NCI-H1048 (cell line): ENCODE measurements at places on chromosomes 7 and 10.

GRCh38 chr10:47299611-47300428, at the start of gene GDF10:
Gene GDF10 (plus strand): TSS chr10:47300197. CDS start chr10:47300652, 455 bp downstream.
- no peak for DNase-seq

DNA sequence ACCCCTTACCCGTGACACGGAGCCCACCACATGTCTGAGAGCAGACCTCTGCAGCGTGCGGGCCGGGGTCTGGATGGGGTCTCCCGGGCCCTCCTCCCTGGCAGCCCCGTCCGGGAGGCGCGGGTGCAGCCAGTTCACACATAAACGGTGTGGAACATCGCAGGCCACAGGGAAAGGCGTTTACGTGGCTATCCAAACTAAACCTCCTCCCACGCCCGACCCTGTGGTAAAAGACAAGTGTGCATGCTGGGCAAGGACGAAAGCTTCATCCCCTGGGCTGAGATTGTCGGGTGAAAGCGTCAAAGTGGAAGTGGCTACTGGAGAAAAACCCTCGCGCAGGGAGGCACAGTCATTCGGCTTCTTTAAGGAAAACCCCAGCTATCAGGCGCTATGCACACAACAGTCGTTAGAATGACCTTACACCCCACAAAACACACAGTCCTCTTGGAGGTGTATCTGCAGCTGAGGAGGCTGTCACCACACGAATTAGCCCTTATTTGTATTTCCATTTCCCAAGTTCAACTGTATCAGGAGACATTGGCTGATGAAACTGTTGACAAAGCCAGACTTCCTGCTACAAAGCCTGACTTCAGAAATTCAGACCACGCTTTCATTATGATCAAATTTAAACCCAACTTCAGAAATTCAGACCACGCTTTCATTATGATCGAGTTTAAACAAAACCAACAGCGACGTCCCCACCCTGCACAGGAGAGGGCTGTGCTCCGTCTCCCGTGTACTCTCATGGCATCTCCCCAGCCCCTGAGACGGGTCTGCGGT, 15.3 kb downstream of the GPER1 start:
- no peak for DNase-seq

- DNase-seq = no peak
Measured at GRCh38 chr7:1973321-1974251, 259.2 kb downstream of the MAD1L1 start.

DNA sequence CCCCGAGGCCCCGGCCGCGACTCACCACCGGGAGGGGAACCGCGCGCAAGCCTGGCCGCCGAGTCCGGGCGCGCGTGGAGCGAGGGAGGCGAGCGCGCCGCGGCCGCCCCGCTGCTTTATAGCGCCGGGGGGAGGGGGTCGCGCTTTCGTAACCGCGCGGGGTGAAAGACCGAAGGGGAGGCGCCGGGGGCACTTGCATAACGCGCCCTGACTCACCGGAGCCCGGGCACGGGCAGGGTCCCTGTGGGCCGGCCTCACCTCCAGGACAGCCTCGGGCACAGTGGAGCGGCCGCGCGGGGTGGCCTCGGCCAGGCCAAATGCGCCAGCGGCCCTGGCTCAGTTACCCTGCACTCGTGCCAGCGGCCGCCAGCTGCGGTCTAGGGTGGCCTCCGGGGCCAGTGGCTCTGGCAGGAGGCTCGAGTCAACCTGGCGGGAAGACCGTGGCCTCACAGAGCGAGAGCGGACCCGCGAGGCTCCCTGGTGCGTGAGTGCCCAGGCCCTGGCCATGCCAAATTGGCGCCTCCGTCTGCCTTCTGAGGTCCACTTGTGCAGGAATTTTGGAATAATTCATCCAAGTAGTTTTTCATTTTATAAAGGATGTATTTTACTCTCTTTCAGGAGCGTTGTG, at the start of gene RBP4:
TSS of gene RBP4 (minus strand) at position 90 of the 628 bp plus-strand sequence. CDS start 207 bp downstream, outside the sequence.
- DNase-seq = no peak

DNA sequence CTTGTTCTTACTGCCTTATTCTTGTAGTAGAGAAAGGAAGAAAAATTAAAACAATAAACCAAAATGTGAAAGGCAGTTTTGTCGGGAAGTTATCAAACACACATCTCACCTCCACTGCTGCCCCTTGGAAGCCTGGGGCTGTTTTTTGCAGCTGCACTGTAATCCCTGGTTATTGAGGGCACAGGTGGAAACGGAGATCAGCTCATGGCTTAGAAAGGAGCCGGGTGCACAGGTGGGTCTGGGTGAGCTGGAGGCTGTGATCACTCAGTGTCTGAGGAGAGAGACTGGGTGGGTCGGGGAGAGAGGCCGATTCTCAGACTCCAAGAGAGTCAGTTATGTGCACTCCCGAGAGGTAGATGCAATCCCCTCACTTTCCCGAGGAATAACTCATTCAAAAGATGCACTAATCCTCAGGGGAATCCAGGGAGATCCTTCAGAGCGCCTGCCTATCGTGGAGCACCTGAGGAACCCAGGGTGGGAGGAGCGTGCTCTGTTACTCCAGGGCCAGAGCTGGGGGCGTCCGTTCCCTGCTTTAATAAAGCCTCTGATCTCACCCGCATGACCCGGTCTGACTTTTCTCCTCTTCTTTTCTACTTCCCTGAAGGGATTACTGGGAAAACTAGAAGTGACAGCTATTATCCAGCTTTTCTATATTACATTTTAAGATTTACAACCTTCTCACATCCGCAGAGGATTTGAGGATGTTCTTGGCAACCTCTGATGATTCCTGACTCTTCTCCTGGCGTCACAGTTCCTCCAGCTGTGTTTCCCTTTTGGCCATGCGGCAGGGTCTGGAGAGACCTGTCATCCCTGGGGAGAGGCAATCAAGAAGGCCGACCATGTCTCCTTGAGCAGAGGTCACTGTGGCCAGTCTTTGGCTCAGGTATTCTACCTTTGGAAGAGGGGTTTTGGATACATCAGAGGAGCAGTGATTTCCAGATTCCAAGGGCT, 82.1 kb downstream of the CAMK1D start:
- DNase-seq = no peak

DNA sequence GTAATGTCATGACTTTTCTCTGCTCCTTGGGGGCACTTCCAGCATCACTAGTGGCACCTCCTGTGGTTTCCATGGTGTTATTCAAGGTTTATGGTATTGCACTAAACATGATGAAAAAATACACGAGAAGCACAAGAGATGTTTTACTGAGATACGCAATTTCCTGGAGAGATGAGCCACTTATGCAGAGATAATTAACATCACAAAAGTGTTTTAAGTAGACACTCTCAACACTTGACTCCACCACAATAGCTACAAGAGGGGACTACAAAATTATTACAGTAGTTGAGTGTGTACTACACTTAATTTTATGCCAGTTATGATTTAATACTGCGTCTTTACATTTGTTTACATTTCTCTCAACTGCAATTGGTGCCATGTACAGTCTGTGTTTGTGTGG, 906.7 kb downstream of the DNAJB9 start:
- DNase-seq = no peak

GRCh38 chr7:44469461-44470134, 20.9 kb downstream of the NUDCD3 start:
- no peak for DNase-seq

DNA sequence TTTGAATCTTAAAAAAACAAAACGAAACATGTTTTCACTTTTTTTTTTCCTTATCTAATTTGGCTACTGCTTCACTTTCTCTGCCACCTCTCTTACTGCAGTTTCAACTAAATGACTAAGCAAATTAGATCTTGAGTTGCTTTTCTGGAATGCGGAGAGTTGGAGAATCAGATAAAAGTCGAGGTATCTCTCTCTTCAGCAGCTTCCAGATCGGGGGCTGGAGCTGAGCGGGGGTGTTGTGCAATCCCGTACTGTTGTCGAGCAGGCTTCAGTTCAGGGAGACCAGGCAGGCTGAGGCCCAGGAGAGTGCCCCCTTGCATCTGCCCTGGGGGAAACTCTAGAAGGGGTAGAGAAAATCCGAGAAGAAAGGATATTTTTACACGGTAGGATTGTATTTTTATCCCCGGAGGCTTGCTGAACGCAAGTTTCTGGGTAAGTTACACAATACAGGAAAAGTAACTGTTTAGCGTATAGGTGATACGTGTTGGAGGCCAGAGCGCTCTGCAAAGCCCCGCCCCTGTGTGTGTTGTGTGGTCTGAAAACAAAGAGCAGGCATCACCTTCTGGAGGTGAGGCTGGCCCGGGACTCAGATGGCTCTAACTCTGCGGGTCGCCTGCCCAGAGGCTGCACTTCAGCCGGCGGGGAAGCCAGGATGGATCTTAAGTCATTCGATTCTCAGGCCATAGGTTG, 116.6 kb downstream of the KLF6 start:
- DNase-seq = no peak

- no peak for DNase-seq
Measured at GRCh38 chr10:119350502-119351097, 143.2 kb downstream of the GRK5 start.

DNA sequence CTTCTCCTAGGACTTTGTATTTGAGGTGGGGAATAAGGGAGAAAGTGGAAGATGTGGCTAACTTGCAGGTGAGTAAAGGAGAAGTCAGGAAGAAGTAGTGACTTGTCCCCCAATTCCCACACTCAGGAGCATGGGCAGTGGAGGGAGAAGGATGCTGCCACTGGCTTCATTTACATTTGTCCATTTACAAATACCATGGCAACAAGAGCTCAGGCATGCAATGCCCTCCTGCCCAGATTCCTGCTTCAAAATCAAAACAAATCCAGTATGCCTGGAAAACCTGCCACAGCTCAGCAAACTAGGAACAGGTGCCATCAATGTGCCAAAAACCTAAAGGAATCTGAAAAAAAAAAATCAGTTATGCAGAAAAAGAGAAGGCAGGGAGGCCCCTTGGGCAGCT, 139.9 kb downstream of the KCNMA1 start:
- DNase-seq = no peak

DNA sequence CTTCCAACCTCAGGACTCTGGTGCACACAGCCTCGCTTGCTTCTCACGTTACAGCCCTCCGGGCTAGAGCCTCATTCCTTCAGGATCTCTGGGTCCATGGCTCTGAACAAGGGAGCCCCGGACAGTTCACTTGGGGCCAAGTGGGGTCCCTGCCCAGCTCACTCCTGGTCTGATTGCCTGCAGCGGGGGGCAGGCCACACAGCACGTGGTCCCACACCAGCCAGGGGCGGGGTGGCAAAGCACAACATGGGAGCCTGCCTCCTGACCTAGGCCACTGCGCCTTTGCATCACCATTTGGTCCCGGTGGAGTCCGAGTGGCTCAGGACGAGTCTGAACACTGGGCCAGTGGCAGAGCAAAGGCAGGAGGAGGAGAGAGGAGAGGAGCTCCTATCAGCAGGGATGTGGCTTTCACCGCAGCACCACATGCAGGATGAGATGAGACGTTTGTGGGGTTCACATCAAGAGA, 13.4 kb upstream of the CRYGN start:
- DNase-seq = no peak

GRCh38 chr7:115352375-115352774, 430.5 kb downstream of the MDFIC start:
- DNase-seq = no peak

- DNase-seq = no peak
Measured at GRCh38 chr7:36712015-36712414, 12.3 kb downstream of the AOAH start.

DNA sequence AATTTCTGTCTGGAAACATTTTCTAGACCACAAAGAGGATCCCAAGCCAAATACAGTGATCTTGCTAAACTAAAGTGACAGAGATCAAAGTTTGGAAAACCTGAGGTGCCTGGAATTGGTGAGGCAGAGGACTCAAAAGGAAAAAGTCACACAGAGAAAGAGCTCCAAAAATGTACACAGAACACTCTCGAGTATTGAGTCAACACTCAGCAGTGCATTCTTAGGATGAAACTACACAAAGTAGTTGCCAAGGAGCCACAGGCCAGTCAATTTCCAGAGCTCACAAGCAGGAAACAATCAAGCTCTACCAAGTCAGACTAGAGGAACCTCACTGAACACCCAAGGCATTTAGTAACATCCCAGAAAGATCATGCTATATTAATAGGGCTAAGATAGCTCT, 61.3 kb downstream of the MICU1 start:
- DNase-seq = no peak
